ENCODE measurements at places on chromosomes 16 and 17.
A peak's percentile ranks its signal among the peaks of the same experiment; 100 is the strongest.

GRCh38 chr16:29154676-29155121 is 169.8 kb downstream of the LAT start:
- no peak for DNase-seq

DNA sequence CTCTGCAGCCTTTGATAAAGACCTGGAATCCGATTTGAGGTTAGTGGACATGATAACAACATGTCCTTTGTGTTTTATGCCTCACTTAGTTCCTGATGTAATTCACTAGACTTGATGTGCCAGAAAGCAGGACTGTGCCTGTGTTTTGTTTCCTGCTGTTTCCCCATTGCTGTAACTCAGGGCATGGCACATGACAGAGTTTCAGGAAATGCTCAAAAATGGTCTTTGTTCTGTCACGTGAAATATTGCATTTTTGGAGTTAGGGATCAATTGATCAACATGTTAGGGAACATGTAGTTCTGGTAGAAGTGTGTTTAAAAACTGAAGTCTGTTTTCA is 32.8 kb downstream of the DHX38 start:
- DNase-seq: no peak

- DNase-seq: no peak
These were observed 49.4 kb downstream of the ENGASE start for GRCh38 chr17:79123988-79124387.

- DNase-seq: no peak
These were observed 18.9 kb downstream of the TMEM132E start for GRCh38 chr17:34598161-34598776.

GRCh38 chr17:10177131-10177912 is 21.1 kb downstream of the GAS7 start:
- no peak for DNase-seq

DNA sequence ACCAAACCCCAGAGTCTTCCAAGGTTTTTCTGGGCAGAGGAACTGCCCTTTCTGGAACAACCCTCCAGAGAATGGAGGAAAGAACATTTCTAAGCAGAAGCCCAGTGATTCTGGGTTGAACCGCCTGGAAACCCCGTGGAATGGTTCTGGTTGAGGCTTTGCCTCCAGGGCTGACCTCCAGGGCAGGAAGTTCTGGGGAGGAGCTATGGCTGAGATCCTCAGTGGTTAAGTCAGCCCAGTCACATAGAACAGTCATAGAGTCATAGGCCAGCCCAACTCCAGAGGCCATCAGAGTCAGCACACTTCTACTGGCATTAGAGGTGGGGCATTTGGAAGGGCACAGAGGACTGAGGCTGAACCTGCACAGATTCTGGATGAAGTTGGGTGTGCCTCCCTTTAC is 65.9 kb downstream of the SPACA3 start:
- DNase-seq: no peak

GRCh38 chr16:8646326-8647053 is 25.0 kb downstream of the METTL22 start:
- no peak for DNase-seq

DNA sequence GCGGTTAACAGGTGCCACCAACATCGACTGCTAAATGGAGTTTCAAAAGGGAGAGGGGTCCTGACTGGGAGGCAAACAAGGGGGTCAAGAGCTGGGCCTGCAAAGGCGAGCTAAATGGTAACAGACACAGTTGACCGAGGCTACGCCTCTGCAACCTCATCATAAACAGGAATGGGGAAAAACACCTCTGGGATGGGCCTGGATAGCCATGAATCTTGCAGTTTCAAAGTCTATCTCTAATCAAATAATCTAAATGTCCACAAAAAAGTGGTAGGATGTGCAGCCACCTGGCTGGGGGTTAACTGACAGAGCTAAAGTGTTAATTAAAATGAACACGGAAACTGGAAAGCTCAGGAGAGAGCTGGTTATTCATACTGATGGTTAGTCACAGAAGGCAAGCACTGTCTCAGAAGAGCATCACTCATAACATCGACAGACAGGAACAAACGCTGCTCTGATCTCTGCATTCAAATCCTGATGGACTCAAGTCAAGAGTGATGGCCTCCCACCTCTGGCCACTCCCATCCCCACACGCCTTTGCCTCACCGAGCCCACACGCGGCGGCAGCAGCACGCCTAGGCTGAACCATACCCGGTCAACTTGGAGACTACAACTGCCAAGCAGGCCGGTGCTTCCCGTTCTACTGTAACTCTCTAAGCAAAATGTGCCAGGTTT is 56.3 kb downstream of the CREBBP start:
- DNase-seq: no peak

DNA sequence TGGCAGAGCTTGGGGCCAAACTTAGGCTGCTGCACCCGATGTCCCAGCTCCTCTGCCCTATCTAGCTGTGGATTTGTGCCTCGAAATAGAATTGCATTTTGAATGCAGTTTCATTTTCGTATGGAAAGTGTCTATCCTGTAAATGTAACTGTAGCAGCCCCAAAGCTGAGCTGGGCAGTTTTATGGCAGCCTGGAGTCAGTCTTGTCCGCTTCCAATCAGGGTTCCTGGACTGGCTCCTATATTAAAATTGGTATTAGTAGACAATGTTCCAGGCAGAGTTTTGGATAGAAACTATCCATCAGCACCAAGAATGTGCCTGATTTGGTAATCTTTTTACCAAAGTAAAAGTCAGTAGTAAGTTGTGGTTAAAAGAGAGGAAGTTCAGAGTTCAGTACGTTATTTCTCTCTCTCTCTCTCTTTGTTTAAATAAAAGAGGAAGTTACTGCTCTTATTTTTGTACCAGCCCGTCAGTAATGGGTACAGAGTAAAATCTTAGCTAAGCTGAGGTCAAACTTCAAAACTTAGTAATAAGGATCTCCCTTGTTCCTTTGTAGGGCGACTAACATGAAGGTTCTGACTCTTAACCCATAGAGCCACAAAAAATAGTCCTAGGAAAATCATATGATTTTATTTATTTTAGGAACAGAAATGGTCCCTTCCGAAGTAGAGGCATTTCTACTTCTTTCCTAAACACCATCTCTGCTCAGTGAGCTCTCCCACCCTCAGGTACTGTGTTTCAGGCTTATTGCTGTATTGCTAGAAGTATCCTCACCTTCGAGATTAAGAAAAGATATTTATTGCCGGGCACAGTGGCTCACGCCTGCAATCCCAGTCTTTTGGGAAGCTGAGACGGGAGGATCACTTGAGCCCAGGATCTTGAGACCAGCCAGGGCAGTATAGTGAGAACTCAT is 28.0 kb downstream of the PRKCB start:
- no peak for DNase-seq

GRCh38 chr17:66778531-66779236 is 56.2 kb upstream of the CACNG5 start:
- DNase-seq: no peak

GRCh38 chr16:75305364-75306098 is 54.1 kb upstream of the BCAR1 start:
- peak; percentile 100 for DNase-seq

DNA sequence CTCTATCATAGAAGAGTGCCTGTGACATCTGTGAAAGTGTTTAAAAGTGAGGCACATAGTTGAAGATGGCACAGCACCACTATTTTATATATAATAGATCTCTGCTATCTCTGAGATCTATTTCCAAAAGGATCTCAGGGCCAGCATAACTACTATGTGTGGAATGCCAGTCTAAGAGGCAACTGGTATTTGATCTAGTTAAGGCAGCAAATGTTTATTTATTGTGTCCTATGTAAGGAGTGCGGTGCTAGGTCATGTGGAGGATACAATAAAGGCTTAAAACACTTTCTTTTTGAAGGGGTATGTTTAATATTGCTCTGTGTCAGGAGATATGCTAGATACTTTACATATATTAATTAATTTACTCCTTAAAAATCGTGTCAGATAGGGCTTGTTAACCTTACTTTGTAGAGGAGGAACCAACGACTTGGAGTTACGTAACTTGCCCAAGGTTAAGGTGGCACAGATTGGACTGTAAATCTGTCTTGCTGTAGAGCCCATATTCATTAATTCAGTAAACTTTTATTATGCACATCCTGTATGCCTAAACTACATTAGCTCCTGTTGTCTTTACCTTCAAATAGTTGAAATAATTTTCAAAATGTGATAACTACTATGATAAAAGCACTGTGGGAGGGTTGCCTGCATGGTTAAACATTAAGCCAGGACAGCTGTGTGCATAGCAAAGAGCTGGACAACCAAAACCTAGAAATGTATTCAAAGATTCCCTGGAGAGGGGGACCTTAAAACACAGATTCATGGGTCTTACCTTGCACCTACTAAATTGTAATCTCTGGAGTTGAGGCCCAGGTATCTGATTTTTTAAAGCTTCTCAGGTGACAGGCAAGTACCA is 83.3 kb downstream of the NLK start:
- DNase-seq: no peak

- no peak for DNase-seq
These were observed 5.4 kb upstream of the STAC2 start for GRCh38 chr17:39231091-39231561.

- no peak for DNase-seq
These were observed 224.2 kb downstream of the C16orf78 start for GRCh38 chr16:49597796-49598195.

- no peak for DNase-seq
These were observed at the start of gene VMO1 for GRCh38 chr17:4786106-4786511. Gene VMO1 (minus strand): TSS chr17:4786364. CDS start chr17:4786352, 12 bp downstream.

DNA sequence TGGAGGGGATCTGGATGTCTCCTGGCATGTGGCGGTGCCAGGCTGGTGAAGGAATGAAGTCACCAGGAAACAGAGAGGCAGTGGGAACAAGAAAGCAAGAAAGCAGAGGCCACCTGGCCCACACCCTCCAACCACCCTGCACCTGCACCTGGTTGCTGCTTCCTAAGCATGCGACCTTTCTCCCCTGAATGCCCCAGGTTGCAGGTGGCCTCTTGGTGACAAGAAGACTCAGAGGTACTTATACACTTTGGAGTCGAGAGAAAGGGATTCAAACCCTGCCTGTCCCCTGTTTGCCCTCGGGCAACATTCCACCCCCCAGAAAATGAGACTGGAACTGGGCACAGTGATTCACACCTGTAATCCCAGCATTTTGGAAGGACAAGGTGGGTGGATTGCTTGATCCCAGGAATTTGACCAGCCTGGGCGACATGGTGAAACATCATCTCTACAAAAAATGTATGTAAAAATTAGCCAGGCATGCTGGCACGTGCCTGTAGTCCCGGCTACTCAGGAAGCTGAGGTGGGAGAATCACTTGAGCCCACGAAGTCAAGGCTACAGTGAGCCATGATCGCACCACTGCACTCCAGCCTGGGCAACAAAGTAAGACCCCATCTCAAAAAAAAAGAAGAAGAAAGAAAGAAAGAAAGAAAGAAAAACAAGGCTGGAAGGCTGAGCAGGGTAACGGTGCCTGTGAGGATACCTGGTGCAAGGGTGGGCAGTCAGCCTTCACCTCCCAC is 34.6 kb upstream of the TNRC6C start:
- DNase-seq: no peak

DNA sequence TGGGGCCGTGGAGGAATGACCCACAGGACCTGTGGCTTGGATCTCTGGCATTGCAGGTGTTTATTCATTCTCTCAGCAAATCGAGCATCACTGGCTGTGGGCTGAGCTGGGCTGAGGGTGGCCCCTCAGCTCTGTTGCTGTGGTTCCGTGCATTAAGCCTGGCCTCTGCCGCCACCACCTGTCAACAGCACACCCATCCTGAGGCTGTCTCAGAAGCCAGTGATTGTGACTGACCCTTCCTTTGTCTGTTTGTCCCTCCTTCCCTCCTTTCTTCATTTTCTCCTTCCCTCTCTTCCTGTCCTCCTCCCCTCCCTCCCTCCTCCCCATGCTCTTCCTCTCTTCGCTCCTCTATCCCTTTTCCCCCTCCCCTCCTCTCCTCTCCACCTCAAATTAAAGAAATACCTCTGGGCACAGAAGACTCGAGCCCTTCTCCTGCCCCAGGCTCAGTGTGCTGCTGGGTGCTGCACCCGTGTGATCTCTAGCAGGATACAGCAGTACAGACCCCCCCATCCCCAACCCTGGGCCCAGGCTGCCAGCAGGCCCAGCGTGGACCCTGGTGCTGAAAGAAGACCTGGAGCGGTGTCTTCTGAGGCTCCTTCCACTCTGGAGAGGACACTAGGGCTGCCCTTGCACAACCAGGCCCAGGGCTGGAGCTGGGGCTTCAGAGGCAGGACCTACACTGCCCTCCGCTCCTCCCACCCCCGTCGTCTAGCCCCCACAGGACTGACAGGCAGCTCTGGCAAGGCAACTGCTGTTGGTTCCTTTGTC is 75.9 kb downstream of the PLD6 start:
- no peak for DNase-seq

- no peak for DNase-seq
These were observed 86.9 kb downstream of the SEC14L1 start for GRCh38 chr17:77227461-77228240.

- no peak for DNase-seq
These were observed 70.1 kb upstream of the ARL4D start for GRCh38 chr17:43328650-43329049.

DNA sequence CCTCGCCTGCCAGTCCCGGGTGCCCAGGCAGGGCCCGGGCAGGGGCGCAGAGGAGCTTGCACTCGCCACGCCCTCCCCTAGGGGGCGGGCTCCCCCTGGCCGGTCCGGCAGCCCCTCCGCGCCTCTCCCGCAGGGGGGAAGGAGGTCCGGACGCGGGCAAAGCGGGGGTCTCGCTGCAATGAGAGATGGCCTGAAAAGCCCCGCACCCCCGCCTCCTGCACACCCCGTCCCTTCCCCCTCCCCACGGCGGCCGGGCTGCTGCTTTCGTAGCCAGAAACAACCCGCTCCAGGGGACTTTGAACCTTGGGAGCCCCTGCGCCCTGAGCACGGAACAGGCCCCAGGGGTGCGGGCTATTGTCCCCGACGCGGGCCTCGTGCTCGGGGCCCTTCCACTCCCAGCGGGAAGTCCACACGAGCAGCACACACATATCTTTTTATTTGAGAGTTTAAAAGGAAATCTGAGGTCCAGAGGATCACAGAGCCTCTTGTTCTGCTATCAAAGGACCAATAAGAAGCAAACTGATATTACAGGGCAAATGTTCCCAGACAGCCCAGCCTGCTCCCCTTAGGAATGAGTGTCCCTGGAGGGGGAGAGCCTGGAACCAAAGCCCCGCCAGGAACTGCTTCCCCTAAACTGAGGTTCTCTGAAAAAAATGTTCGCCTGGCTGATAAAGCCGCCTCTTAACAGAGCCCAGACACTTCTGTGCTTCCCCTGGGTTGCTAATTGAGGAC is 5.8 kb upstream of the CBX4 start:
- DNase-seq: peak; percentile 61

DNA sequence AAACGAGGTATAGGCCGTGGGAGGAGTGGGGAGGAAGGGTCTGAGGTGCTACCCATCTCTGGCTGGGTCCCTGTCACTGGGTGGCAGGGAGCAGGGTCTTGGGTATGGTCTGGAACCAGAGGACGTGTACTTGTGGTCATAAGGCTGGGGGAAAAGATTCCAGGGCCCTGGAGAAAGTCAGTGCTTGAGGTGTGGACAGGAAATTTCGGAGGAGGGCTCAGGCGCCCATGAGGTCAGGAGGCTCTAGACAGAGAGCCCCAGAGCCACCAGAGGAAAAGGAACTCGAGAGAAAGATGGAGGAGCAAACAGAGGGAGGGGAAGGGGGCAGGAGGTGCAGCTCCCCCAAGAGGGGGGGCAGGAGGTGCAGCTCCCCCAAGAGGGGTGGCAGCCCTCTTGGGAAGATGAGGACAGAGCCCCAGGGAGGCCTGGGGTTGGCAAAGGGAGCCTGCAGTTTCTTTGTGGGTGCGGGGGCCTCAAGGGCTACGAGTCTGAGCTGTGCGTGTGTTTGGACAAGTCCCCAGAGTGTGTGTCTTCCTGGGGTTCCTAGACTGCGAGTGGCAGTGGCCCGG is 683 bp upstream of the SLC7A6 start:
- no peak for DNase-seq
